Fibroblast of villous mesenchyme (primary cell): ENCODE measurements at places on chromosomes 16 and 17. TPM values are rescaled to one million over a fixed set of nuclear protein-coding genes. Genes with fewer than 3 reads are reported as not detected.
A peak's percentile ranks its signal among the peaks of the same experiment; 100 is the strongest.

- peak; percentile 99 for DNase-seq
Observed at GRCh38 chr17:40542558-40543411, 22.5 kb downstream of the CCR7 start.

The RDM1 gene
- total RNA-seq, result 0.32 and 0.43 TPM in 2 replicates

The NPIPB2 gene
- total RNA-seq, result 2.2 and 2.3 TPM in 2 replicates

DNA sequence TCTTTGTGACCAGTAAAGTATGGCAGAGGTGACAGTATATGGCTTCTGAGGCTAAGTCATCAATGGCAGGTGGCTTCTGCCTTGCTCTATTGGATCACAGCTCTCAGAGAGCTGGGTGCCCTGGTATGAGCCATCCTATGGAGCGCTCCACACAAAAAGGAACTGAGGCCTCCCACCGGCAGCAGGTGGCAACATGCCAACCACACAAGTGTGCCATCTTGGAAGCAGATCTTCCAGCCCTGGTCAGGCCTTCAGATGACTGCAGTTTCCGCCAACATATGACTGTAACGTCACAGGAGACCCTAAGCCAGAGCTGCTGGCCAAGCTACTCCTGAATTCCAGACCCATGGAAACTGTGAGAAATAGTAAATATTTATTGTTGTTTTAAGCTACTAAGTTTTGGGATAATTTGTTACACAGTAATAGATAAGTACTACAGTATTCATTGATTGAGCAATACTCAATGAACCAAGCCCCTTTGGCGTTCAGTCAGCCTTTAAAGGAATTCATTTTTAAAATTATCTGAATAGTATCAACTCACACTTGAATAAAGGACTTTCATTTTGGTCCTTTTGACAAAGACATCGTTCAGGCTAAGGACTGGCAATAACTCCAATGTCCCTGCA lies 69.4 kb upstream of the LHX1 start:
- DNase-seq, result no peak

DNA sequence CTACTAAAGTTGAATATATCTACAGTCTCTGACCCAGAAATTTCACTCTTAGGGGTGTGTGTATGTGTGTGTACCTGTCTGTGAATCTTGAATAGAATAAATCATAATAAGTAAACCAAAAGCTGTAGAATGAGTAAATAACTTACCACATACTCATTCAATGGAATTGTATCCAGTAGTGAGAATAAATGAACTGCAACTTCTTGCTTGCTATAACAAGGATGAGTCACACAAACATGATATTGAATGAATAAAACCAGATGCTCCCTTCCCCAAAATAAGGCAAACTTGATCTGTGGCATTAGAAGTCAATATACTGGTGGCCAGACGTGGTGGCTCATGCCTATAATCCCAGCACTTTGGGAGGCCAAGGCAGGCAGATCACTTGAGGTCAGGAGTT lies 259.8 kb upstream of the MON1B start:
- DNase-seq, result no peak

The ZFPM1 gene
- 2.6 TPM in 2 replicates for total RNA-seq

DNA sequence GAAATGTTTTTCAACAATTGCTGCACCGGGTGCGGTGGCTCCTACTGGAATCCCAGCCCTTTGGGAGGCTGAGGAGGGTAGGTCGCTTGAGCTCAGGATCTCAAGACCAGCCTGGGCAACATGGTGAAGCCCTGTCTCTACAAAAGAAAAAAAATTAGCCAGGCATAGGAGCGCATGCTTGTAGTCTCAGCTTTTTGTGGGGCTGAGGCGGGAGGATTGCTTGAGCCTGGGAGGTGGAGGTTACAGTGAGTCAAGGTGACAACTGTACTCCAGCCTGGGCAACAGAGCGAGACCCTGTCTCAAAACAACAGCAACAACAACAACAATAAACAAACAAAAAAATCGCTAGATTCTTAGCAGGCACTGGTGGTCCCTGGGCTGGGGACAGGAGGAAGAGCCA lies 28.5 kb downstream of the IL21R start:
- DNase-seq, result no peak

- no peak for DNase-seq
Observed at GRCh38 chr16:28554634-28555423, 1.1 kb downstream of the SGF29 start.

The LGALS9B gene
- not detected in 2 replicates for total RNA-seq

The TBC1D10B gene
- 37.1 and 37.7 TPM in 2 replicates for total RNA-seq

The KRTAP9-4 gene
- not detected in 2 replicates for total RNA-seq

The SEPTIN1 gene
- total RNA-seq, result 0.43 TPM in 1 of 2 replicates, not detected in the other

The ABCC11 gene
- under 0.01 and 0.43 TPM in 2 replicates for total RNA-seq

GRCh38 chr17:67280279-67280678 lies 35.3 kb upstream of the HELZ start:
- DNase-seq, result peak; percentile 28

The TEX14 gene
- under 0.01 and 0.43 TPM in 2 replicates for total RNA-seq

- no peak for DNase-seq
Observed at GRCh38 chr17:40996829-40997228, 2.9 kb upstream of the KRTAP3-3 start.

GRCh38 chr17:54117452-54117851 lies 294.7 kb downstream of the KIF2B start:
- no peak for DNase-seq

DNA sequence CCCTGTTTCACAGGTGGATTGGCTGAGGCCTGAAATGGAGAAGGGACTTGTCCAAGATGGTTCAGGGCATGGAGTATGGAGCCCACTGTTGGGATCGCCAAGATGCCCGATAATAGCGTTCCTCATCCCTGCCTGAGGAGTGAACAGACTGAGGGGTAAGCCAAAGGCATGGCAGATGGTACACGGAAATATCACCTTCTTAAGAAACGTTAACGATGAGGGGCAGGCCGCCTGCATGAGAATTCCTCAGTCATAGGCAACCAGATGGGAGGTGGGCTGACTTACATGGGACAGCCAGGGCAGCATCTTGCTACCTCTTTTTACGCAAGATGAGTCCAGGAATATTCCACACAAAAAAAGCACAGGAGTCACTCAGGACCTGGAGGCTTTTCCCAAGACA lies 188.1 kb downstream of the CCDC182 start:
- no peak for DNase-seq

The AANAT gene
- not detected in 2 replicates for total RNA-seq

DNA sequence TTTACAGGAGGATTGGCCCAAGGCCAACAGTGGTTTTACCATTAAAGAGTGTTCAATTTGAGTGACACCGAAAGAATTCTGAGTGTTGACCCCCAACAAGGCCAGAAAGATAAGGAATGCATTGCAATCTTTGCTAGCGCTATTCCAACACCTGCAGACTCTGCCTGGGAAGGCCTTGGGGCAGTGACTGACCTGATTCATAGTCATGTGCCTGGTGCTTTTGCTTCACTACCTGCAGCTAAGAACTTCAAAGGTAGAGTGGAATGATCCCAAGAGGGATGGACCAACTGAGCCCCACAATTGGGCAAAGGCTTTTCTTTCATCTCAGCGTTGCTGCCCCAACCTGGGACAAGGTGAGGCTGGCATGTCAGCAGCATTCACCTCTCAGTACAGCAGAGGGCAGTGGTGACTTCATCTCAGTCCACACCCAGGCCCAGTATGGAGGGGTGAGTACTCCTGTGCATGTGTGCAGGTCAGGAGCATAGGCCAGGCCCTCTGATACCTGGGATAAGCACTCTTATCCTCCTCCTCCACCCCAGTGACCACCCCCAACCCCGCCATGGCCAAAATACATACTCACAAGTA lies 149.6 kb upstream of the GNAO1 start:
- DNase-seq, result no peak

DNA sequence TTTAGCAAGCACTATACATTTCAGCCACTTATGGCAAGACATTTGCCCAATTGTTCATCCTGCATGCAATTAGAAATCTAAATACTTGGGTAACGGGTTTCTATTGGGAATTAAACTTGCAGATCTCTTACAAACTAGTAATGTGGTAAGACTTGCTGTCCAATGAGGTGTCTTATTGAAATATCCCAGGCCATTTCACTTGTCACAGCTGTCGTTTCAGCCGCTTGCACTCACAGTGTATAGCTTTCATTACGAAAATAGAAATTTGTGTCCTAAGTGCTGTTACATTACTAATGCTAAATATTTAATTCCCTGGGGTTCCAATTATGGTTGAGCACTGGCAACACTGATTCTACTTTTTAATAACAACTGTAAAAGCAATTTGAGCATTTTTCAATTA lies 40.3 kb upstream of the IRX5 start:
- DNase-seq, result no peak

- DNase-seq, result peak; percentile 92
Observed at GRCh38 chr16:83994087-83994486, 26.0 kb downstream of the NECAB2 start.

DNA sequence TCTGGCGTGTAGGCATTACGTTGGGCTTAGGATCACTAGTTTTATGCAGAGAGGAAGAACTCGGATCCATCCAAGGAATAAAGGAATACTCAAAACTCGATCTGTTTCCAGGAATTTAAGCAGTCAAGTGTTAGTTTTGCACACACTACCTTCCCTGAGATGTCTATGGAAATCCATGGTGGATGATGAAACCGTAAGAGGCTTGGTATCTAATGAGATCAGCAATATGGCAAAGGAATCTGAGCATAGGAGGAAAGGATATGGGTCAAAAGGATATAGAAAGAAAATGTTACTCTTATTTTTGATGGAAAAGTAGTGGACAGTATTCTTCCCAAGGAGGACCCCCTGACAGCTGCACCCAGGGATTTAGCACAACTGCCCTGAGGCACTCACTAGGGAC lies 59.6 kb downstream of the SMG6 start:
- DNase-seq, result no peak

GRCh38 chr17:322006-322780 lies 30.4 kb downstream of the RPH3AL start:
- DNase-seq, result no peak

DNA sequence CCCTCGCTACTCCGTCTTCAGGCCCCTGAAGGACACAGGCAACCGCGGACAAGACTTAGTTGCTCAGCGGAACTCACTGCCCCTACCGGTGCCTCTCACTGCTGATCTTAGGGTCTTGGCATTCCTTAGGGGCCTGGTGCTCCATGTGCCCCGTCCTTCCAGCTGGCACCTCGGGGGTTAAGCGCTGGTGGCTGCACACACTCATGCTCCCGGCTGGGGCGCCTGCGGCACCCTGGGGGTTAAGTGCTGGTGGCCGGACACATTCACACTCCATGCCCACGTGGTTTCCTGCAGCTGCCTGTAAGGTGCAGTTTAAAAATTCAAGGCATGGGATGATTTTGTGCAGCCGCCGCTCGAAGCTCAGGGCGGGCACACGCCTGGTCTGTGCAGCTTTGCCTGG lies 45.1 kb downstream of the BAIAP2 start:
- DNase-seq, result no peak

GRCh38 chr17:17750881-17751280 lies 69.6 kb downstream of the RAI1 start:
- DNase-seq, result no peak

DNA sequence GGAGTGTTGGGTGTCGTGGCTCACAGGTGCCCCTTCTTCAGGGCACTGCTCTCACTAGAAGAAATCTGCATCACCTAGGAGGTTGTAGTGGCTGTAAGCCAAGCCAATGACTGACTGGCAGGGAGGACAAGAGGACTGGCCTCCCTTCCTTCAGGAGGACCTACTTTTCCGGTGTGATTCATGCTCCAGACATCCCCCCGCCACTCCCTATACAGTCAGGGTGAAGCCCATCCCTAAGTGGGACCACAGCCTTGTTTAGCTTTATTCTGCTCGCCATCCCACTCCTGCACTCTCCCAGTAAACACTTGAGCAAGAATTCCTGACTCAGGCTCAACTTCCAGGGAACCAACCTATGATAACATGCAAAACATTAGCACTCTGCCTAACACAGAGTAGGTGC lies 67.0 kb downstream of the PLCG2 start:
- no peak for DNase-seq

The METTL23 gene
- 27.1 and 30.2 TPM in 2 replicates for total RNA-seq

GRCh38 chr17:48479014-48479402 lies 49.0 kb upstream of the SKAP1 start:
- no peak for DNase-seq

GRCh38 chr17:34616148-34616547 lies 36.8 kb downstream of the TMEM132E start:
- no peak for DNase-seq

The MXRA7 gene
- total RNA-seq, result 244 and 267 TPM in 2 replicates

GRCh38 chr16:71837150-71837549 lies 8.6 kb upstream of the ATXN1L start:
- DNase-seq, result no peak

GRCh38 chr16:13376174-13376573 lies 474.8 kb downstream of the SHISA9 start:
- DNase-seq, result no peak

GRCh38 chr16:4966736-4967453 lies 8.8 kb downstream of the SEC14L5 start:
- DNase-seq, result no peak

The KRT33B gene
- total RNA-seq, result under 0.01 and 0.32 TPM in 2 replicates

DNA sequence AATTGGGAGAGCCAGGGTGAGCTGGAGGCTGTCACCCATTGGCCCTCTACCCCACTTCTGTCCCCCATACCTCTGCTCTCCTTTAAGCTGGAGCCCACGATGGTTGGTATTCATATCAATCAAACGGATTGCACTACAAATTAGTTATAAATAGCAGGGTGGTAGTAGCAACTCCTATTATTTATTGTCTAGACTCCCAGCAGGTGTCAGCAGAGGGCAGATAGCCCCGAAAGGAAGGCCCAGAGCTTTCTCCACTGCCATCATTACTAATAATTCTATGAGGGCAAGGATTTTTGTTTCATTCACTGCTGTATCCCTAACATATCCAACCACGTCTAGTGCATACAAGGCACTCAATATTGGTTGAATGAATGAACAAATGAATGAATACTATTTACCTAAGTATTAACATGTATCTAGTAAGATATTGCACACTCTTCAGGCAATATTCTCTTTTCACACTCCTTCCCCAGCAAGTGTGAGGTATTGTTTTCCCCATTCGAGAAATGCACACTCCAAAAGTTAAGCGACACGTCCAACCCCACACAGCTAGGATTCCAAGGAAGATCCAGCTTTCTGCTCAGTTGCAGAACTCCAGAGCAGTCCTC lies 6.3 kb downstream of the C17orf50 start:
- peak; percentile 62 for DNase-seq

The PITPNC1 gene
- total RNA-seq, result 3.9 and 4.3 TPM in 2 replicates

DNA sequence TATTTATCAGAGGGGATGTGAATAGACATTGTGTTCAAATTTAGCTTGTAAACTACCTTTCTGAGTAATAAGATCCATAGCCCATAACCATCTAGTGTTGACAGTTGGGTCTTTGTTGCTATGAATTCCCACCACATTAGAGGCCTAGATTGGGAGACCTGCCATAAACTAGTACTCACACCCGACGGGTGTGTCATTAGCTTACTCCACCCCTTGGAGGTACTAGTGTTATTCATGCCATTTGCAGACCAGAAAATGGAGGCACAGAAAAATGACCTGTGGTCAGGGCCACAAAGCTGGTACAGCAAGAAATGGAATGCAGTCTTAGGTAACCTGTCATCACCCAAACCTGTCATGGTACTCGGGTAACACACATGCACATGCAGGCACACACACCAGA lies 41.3 kb upstream of the BCAR1 start:
- DNase-seq, result no peak

The LDHD gene
- total RNA-seq, result 0.64 and 0.86 TPM in 2 replicates

DNA sequence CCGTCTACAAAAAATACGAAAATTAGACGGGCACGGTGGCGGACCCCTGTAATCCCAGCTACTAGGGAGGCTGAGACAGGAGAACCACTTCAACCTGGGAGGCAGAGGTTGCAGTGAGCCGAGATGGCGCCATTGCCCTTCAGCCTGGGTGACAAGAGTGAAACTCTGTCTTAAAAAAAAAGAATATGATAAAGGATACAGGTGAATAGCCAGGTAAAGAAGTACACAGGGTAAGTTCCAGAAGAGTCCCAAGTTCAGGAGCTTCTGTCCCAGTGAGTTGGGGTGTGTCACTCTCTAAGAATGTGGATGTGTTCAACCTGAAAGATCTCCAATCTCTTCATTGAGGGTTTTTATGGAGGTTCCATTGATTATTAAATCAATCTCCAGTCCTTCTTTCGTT lies 6.8 kb downstream of the TMC5 start:
- no peak for DNase-seq
